ENCODE measurements at places on chromosomes 4 and X.
A peak's percentile ranks its signal among the peaks of the same experiment; 100 is the strongest.

DNA sequence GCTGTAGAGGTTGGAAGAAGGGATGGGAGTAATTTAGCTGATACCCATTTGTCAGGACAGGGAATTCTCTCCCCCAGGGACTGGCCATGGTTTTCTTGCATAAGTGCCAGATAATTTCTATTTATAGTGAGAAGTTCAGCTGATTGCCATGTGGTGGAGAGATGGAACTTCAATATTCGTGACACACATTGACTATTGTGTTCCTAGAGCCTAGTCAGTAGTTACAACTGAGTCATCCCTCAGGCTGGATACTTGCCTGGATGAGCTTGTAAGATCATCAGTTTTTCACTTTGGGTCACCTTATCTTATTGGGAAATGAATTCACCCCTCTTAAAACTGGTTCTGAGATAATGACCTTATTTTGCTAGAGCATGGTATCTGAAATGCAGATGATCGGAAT is 32.2 kb downstream of the CFAP299 start:
- DNase-seq, result peak; percentile 20

DNA sequence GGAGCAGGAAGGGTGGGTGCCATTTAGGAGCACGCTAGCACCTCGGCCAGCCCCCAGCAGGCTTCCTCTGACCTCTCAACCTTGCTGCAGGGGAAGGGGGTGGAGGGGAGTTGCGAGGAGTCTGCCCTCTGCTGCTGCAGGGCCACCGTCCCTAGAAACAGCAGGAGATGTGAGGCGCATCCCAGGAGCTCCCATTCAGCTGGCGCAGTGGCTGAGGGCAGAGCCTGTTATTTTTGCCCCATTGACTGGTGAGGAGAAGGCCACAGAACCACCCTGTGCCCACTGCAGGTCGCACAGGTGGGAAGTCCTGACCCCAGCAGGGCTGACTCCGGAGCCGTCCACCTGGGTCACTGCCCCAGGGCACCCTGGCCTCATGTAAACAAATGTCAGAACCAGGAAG is 8.0 kb downstream of the PDE6B start:
- no peak for DNase-seq

- no peak for DNase-seq
Measured at GRCh38 chr4:72205298-72205697, 173.5 kb downstream of the NPFFR2 start.

GRCh38 chr4:33998291-33998690 is 2246.0 kb downstream of the ARAP2 start:
- no peak for DNase-seq

GRCh38 chr4:959338-960139 is 13.8 kb downstream of the DGKQ start:
- DNase-seq, result no peak

DNA sequence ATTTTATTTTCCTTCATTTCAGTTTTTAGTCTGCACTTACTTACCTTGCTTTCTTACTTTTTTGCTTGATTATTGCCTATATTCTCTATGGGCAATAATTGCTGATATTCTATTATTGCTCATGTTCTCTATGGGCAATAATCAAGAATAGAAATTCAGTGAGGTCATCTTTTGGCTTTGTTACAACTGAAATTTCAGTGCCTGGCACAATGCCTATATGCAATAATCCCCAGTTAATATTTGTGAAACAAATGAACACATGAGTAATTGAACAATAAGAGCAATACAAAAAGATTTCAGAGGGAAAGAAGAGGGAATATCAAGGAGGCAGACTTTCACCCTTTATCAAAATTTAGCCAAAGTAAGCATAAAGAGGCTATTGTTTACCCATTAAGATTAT is 48.6 kb upstream of the ARSJ start:
- peak; percentile 37 for DNase-seq

DNA sequence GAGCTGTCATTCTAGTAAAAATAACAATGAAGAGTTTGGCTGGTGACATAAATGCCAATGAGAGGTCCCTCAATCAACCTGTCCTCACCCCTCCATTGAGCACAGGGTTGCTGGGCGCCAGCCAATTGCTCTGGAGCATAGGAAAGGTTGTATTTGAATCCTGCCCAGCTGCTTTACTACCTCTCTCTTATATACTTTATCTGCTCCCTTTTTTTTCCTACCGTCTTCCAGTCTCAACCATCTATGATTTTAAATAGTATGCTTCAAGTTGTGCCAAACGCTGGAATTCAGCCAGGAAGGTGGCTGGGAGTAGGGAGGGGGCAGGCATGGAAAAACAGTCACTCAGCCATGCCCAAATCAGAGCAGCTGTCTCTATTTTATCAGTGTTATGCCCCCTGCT is 153.8 kb downstream of the NR3C2 start:
- no peak for DNase-seq

DNA sequence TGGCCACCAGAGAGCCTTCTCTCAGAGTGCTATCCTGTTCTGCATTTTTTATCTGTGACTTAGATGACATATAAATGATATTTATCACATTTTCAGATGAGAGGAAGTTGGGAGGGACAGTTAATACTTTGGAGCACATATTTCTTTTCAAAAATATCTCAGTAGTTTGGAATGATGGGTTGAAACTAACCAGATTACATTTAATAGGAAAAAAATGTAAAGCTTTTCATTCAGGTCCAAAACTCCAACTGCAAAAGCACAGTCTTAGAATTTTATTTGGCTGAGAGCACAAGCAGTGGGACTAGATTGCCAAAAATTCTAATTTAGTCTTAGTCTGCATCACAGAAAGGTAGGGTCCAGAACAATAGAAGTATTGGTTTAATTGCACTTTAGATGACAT is 248.2 kb upstream of the TEX13A start:
- no peak for DNase-seq

- no peak for DNase-seq
Measured at GRCh38 chrX:102975016-102975415, 37.9 kb downstream of the RAB40AL start.

DNA sequence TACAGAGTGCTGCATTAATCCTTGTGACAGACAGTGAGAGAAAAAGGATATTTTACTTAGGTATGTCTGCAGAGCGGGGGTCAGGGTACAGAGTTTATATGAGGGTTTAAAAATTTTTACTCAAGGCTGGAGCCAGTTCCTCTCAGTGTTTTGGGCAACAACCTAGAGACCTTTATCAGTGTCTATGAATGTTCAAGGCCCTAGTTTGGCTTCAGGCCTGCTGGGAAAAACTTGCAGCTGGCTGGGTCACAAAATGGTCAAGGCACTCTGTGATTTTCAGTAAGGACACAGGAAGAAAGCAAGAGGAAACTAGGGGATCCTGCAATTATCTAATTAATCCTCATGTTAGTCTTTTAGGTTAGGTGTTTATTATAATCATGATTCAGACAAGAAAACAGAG is 10.8 kb upstream of the C4orf54 start:
- no peak for DNase-seq

DNA sequence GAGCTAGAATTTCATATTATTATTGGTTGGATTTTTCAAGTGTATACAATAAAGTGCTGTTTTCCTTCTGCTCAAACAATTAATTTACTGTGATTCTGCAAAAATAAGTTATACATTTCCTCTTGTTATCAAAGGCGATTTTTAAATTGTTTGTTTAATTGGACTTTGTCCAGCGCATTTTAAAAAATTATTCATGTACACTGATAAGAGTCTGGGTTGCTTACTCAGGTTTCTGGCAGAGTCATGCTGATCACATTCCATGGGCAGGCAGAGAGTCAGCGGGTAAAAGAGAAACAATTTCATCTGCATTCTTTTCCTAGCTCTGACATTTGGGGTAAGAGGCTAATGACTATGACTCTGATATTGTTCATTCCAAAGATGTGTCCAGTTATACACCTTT is 8.9 kb downstream of the FAT4 start:
- peak; percentile 83 for DNase-seq

DNA sequence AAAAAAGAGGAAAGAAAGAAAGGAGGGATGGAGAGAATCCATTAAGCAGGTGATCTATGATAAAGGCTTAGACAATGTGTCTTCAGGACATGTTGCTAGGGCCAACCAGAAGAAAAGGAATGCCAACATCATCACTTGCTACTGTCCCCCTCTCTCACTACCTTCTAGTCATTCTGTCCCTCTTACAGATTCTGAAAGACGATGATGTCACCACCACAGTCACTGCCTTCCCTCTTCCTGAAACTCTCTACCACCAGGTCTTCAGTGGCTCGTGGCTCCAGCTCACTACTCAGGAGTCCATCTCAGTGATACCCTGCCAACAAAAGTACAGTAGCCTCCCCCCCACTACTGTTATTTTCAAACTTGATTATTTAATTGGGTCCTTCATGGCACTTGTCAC is 64.0 kb downstream of the KCNIP4 start:
- DNase-seq, result no peak

DNA sequence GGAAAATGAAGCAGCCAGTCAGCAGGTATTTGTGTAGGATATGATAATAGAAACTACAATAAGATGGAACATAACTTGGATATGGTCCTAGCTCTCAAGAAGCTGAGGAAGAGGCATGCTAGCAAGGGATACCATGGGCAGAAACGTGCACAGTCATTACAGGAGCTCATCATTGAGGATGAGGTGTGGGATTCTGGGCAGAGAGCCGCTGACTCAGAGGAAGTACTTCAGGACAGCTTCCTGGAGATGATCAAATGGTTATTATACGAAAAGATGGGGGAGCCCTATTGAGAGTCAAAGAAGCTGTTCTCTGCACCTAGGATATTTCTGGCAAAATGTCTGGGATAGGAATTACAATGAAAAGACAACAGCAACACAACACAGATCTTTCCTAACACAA is 116.0 kb upstream of the PDE5A start:
- peak; percentile 38 for DNase-seq

- DNase-seq, result peak; percentile 9
Measured at GRCh38 chr4:148542922-148543623, 100.9 kb upstream of the NR3C2 start.

GRCh38 chr4:112753333-112753732 is 116.4 kb downstream of the LARP7 start:
- DNase-seq, result no peak

DNA sequence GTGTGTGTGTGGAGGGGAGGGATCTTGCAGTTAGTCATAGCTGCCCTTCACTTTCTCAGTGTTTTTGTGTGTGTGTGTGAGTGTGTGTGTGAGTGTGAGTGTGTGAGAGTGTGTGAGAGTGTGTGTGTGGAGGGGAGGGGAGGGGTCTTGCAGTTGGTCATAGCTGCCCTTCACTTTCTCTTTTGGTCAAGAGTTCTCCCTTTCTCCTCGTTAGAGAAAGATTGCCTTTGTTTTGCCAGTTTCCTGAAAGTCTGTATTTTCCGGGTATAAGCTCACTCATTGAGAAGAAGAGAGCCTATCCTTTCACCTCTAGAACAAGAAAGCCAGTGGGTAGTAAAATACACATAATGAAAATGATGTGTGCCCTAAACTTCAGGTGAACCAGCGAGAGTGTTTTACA is 75.2 kb upstream of the ENPP6 start:
- no peak for DNase-seq

DNA sequence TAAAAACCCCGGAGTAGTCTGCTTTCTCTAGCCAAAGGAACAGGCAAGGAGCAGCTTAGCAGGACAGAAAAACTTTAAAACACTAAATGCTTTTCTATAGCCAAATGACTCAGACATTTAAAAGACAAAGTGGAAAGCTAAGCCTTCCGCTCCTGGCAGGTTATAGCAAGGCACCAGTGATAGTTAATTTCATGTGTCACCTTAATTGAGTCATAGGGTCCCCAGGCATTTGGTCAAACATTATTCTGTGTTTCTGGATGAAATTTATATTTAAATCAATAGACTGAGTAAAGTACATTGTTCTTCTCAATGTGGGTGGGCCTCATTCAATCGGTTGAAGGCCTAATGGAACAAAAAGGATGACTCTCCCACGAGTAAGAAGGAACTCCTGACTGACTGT is 885.7 kb upstream of the ADGRL3 start:
- no peak for DNase-seq

GRCh38 chr4:177987896-177988295 is 545.7 kb upstream of the AGA start:
- DNase-seq, result no peak

DNA sequence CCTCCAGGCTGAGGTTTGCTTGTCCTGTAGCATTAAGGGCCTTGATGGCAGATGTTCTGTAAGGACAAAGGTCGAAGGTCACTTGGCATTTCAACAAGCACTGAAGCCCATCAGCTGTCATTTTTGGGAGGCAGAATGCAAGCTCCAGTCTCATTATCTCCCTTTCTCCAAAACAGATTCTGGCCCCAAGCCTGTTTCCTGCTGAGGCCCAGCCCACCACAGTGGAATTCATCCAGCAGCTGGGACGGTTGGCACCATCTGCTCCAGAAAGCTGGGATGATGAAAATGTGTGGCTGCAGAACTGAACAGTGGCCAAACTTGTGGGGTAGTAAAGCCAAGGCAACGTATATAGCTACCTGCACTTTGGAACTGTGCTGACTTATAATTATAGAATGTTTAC is 17.7 kb upstream of the PPEF2 start:
- DNase-seq, result peak; percentile 24

DNA sequence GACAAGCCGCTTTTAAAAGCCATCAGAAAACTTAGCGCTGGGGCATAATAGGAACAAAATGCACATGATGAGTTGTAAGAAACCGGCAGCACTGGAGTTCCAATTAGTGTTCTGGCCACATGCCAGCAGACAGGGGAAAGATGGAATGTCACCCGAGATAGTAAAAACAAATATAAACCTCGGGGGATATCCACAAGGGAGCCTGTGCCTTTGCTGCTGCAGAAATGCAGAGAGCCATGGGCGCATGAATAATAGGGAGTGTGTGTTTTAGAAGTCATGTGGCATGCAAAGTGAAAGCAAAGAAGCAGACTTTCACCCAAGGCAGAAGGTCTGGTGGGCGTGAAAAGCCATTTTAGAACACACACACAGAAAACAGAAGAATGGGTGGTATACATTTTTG is 19.1 kb downstream of the GPRASP3 start:
- peak; percentile 9 for DNase-seq

GRCh38 chr4:181569553-181569952 is 673.6 kb upstream of the TENM3 start:
- peak; percentile 67 for DNase-seq

DNA sequence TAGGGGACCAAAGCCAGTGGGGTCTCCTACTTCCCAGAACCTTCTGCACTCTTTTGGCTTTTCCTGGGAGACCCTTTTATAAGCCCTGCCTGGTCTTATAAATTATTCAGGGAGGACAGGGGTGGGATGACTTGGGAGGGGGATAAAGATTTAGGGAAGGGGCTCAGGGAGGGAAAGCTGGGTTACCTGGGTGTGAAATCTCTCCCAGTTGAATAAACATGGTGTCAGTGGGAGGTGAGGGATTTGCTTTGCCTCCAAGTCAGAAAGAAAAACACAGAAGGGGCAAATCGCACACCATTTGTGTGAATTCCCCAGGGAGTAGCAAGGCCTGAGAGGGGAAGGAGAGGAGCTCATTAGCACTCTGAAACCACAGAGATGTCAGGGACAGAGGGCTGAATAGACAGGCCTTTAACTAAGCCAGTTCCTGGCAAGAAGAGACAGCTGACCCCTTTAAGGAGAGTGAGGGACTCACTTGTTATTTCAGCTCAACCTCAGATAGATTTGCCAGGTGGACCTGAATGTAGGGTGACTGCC is at the start of gene RIPPLY1:
TSS of gene RIPPLY1 (minus strand) at position 51 of the 534 bp plus-strand sequence. CDS start 54 bp downstream, outside the sequence.
- DNase-seq, result no peak

DNA sequence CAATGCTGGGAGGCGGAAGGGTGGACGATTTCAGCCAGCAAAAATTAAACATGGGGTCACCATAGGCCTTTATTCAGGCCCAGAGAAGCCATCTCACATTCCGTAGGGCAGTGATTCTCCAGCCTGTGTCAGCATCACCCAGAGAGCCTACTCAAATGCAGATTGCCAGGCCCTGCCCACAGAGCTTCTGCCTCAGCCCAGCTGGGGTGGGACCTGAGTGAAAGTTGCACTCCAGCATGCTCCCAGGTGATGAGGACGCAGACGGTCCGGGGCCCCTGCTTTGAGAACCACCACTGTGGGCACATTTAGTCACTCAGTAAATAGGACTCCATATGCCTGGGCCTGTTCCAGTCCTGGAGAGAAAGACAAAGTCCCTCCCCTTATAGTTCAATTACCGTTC is 12.4 kb upstream of the C4orf50 start:
- DNase-seq, result no peak
